ENCODE measurements at places on chromosomes 2 and 18.

DNA sequence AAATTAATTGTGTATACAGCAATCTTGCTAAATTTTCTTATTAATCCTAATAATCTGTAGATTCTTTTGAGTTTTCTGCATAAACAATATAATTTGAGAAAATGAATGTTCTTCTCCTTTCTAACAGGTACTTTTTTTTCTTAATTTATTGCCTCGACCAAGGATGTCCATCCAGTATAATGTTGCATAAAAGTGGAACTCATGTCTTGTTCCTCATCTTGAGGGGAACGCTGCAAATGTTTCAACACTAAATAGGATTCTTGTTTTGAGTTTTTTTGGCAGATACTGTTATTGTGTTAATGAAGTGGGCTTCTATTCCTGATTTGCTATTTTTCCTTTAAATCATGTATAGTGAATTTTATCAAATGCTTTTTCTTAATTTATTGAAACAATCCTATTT, 244.4 kb upstream of the REV1 start:
- DNase-seq, result no peak

GRCh38 chr2:145412155-145412554, 892.2 kb upstream of the ZEB2 start:
- no peak for DNase-seq

DNA sequence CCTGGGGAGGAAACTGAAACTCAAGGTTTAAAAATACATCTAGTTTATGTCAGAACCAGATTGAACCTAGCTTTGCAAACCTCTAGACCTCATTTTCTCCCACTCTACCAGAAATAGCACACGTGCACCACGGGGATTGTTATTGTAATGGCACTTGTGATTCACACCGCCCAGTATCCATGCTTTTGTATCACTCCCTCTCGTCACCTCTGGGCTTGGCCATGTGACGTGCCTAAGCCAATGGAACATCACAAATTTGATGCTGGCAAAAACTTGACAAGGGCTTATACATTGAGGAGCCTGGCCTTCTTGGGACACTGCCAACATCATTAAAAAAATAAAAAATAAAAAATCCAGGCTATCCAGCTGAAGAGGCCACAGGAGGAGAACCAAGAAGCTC, 495.8 kb upstream of the POU3F3 start:
- DNase-seq, result no peak

DNA sequence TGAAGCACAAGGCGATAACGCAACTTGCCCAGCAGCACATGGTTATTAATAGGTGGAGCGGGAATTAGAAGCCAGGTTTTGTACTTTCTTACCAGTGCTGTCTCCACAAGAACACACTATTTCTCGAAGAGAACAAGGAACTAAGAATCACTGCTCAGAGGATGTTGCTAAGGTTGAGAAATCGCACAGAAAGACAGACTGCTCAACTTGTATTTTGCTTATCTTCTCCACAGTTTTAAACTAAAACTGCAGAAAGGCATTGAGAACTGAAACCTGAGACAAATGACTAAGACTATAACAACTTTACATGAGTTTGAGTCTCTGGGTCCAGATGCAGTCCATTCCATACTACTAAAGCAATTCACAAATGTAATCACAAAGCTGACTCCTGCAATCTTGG, 6.2 kb downstream of the PRKD3 start:
- no peak for DNase-seq

GRCh38 chr2:120985174-120985996, 249.7 kb downstream of the GLI2 start:
- no peak for DNase-seq
